Endothelial cell of umbilical vein (primary cell): ENCODE measurements at places on chromosomes 16 and 17. TPM values are rescaled to one million over a fixed set of nuclear protein-coding genes. Genes with fewer than 3 reads are reported as not detected.
A peak's percentile ranks its signal among the peaks of the same experiment; 100 is the strongest.

The KRTAP4-3 gene
- total RNA-seq, result not detected in 2 replicates

- DNase-seq, result peak; percentile 55
These were observed 26.9 kb downstream of the HSD17B2 start for GRCh38 chr16:82061861-82062525.

DNA sequence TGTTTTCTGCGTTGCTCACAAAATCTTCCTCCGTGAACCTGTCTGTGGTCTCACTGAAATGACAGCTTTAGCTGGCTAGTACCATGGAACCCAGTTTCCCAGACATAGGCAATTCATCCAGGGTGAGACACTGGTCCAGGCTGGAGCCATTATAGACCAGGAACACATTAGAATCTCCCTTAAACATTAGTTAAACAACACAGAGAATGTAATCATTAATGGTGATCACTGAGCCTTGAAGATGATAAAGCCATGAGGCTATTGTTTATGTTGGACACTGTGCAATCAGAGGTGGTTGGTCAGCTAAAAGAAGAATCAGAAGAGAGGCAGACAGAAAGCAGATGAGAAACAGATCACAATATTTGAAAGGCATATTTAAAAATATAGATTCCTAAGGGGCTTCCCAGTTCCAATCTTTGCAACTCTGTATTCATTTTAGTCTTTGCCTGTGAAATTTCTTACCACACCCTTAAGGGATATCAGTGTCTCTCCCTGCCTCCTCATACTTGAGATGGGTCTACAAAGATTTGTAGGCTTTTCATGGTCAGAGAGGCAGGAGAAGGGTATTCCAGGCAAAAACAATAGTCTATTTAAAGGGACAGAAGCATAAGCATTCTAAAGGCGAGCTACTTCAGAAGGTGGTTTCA, 317.9 kb downstream of the MAP2K6 start:
- DNase-seq, result no peak

GRCh38 chr16:12535535-12536411, 267.9 kb downstream of the CPPED1 start:
- DNase-seq, result no peak

- peak; percentile 42 for DNase-seq
These were observed 1.5 kb downstream of the CDK12 start for GRCh38 chr17:39462631-39463375.

- no peak for DNase-seq
These were observed 12.1 kb downstream of the TMEM95 start for GRCh38 chr17:7367083-7367482.

DNA sequence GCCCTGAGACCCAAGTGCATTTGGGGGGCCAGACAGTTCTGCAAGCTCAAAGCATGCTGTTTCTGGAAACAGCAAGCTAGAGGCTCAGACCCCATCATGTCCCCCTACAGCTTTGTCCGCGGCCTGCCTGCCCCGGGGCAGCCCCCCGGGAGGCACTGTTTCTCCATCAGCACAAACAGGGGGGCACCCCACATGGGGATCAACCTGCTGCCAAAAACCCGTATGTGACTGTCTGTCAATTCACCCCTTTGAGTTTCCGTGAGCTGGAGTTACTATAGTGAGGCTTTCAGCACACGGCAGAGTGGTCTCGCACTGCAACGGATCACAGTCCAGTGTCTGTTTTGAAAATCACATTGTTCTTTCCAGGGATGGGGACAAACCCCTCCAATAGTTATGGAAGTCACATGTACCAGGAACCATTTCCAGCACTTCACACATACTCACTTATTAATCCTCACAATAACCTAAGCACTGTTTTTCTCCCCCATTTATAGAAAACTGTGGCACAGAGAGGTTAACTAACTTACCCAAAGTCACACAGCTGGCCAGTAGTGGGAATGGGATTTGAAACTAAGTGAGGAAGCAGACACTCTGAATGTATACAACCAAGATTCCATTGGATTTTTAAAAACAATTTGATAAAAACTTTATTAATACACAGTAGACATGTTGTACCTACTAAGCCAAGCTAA, 269.0 kb downstream of the C16orf95 start:
- no peak for DNase-seq

The NTN3 gene
- total RNA-seq, result 0.15 TPM in 1 of 2 replicates, not detected in the other

DNA sequence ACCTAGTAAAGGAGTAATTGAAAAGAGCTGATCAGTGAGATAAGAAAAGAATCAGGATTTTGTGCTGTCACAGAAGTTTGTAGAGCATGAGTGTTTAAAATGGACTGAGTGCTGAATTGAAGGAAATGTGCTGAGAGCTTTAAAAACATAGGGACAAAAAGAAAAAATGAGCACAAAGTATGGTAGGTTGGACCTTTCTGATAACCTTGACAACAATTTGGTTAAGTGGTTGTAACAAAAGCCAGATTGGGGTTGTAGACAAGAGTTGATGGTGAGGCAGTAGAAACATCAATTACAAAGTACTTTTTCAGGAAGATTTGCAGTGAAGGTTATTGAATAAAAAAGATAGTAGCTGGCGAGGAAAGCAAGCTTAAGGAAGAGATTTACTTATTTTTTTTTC, 674.7 kb upstream of the KIF2B start:
- DNase-seq, result no peak

The XYLT1 gene
- total RNA-seq, result 0.78 and 2.9 TPM in 2 replicates

DNA sequence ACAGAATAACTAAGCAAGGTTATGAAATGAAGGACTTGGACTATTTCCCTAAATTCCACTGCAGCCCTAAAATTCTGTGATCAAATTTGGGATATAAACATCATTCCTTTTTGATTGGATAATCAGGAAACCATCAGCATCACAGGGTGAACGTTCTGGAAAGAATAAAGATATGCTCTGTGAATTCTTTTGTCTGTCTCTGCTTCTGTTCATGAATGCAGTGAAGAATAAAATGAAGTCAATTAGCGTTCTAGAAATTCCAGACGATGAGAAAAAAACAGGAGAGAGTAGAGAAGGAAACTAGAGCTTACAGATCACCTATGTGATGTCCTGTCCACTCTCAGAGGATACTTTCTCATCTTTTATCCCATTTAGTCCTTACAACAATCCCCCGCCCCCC, 295.1 kb upstream of the SOX9 start:
- no peak for DNase-seq

DNA sequence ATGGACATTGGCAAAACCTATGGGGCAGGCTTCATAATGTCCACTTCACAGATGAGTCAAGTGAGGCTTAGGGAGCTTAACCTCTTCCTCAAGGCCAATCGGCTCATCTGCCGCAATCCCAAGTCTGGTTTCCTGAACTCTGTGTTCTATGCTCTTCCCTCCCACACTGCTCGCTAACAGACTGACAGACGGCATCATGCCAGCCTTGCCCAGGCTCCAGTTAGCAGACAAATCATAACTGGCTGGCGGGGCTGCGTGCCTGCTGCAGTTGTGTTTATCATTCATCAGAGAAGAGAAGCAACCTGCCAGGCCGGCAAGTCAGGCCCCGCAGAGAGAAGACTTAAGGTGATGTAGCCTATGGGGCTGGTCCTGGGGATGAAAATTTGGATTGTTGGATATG, 216.2 kb upstream of the ASIC2 start:
- no peak for DNase-seq

GRCh38 chr16:27318392-27319256, 4.8 kb downstream of the IL4R start:
- no peak for DNase-seq

The EXOC3L1 gene
- 10.8 and 19.4 TPM in 2 replicates for total RNA-seq

DNA sequence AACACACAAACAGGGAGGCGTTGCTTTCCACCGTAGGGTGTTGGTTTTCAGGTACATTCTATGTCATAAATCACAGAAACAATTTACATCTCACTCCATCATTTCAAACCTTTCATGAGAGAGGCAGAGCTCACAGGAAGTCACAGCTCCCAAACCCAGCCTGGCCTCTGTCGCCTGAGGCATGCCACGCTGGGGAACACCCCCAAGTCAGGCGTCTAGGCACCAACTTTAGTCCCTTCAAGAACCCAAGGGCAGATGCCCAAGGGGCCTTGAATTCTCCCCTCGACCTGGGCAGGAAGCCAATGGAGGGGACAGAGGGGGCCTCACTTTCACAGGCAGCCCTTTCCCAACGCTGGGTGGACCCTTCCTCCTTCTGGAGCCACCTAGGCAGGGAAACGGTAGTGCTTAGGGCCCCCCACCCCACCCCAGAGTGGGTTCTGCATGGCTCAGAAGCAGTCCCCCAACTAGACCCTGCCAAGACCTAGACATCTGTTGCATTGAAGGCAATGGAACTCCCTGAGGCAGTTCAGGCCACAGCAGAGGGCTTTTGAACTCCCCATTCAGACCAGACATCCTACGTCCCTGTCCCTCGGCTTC, 10.6 kb downstream of the TBX4 start:
- DNase-seq, result no peak

DNA sequence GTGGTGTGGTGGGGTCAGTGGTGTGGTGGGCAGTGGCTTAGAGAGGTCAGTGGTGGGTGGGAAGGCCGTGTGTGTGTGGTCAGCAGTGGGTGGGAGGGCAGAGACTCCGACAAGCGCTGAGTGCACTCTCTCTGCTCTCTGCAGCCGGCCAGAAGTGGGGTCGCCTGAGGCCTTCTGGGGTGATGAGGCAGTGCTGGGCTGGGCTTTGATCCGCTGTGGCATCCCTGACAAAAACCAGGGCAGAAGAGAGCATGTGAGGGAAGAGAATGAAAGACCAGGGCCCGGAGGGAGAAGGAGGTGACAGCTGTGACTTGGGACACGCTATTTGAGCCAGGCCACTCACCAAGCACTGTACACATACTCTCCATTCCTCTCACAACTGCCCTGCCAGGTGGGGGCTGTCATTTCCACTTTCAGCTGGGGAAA, 50.8 kb downstream of the NKD1 start:
- no peak for DNase-seq

The SAMD14 gene
- total RNA-seq, result 15.6 and 16.1 TPM in 2 replicates

The RASL10B gene
- total RNA-seq, result 0.71 and 0.78 TPM in 2 replicates

DNA sequence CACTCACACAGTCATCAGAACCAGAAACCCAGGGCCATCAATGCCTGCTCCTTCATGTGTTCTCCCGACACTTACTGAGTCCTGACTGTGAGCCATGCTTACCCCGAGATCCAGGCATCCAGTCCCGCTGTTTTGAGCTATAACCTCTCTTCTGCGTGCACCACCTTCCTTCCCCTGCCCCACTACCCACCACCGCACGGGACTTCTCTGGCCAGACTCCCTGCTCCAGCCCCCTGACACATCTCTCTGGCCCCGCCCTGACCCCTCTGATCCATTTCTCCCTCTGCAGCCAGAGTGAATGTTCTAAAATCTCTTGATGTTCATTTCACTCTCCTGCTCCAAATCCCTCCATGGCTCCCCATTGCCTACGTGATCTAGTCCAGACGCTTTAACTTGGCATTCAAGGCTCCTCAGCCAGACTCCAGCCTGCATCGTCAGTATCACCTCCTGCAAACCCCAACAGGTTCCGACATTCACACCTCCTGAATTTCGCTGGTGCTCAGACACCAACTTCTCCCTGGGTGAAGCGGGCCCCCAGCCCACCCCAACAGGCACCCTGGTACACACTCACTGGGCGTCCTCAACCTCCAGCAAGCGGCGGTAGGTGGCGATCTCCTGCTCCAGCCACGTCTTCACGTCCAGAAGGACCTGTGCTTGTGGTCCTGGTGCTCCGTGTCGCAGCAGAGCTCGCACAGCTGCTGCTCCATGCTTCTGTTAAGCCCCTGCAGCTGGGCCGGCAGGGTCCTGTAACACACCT, 3.1 kb upstream of the KRT17 start:
- no peak for DNase-seq

DNA sequence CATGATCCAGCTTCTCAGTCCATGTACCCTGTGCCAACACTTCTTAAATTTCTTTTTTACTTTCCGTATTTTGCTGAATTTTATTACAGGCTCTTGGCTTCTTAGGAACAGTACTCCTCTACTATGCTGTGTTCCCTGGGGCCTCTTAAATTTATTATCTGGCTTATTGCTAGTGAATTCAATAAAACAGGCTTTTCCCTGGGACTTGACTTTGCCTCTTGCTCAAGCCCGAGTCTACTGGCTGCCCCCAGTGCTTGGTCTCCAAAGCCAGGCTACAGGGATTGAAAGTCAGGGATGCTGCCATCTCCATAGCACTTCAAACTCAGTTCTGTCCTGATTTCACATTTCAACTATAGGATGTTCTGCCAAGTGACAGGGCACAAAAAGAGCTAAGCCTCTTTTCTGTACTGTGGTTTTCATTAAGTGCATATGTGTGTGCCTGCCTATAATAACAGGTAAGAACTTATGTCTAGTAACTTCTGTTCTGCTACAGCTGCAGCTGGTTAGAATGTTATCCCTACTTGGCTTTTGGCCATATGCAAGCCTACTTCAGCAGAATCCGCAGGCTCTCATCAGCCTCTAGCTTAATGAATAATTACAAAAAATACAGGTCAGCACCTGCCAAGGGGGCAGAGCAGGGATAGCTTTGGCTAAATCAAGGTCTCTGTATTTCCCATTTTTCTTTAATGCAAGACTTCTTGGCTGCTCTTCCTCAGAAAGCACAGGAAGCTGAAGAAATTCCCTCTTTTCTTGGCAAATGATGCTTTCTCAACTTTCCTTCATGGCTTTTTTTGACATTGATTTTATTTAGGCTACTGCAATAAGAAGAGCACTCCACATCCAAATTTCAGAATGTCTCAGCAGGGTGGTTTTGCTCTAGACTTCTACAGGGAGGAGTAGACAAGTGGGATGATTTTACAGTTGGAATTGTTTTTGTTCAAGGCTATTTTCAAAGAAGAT, 8.2 kb downstream of the FAM20A start:
- no peak for DNase-seq

The GAST gene
- total RNA-seq, result not detected in 2 replicates

- no peak for DNase-seq
These were observed 628 bp upstream of the BLMH start for GRCh38 chr17:30292286-30292858.

The HBM gene
- not detected in 2 replicates for total RNA-seq

The USP43 gene
- 0.16 TPM in 1 of 2 replicates, not detected in the other for total RNA-seq

DNA sequence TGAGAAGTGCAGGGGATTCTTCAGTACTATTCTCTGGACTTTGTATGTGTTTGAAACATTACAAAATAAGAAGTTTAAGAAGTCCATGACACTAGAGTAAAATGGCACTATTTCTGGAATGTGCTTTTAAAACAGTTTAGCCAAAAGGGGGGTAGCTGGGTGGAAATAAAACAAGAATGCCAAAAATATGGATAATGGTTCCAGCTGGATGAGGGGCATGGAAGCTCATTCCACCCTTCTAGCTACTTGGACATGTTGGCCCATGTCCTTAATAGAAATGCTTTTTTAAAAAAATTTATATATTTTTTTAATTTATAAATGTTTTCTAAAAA, 13.1 kb downstream of the ZC3H7A start:
- no peak for DNase-seq

- DNase-seq, result no peak
These were observed 61.9 kb upstream of the FOXF1 start for GRCh38 chr16:86448306-86448890.

- no peak for DNase-seq
These were observed 35.4 kb upstream of the CNTNAP4 start for GRCh38 chr16:76241755-76242154.

GRCh38 chr17:43406676-43407645, 8.2 kb downstream of the ARL4D start:
- DNase-seq, result no peak

DNA sequence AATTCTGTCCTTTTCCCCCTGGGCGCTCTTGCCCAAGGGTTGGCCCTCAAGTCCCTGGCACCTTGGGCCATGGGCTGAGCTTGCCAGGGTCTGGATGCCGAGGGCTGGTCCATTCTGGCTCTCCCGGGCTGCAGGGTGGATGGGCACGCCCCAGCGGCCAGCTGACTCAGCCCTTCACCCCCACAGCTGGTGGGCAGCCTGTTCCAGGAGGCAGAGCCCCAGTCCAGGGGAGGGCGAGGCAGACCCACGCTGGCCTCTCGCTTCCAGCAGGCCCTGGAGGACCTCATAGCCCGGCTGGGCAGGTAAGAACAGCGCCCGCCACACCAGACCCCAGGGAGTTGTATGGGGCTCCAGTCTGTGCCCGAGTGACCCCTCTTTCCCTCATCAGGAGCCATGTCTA, 15.0 kb downstream of the MYO15B start:
- no peak for DNase-seq
